GOT3 (cell line): ENCODE measurements at places on chromosomes 5 and 9.

- no peak for DNase-seq
Observed at GRCh38 chr5:107719034-107719606, 48.4 kb upstream of the EFNA5 start.

DNA sequence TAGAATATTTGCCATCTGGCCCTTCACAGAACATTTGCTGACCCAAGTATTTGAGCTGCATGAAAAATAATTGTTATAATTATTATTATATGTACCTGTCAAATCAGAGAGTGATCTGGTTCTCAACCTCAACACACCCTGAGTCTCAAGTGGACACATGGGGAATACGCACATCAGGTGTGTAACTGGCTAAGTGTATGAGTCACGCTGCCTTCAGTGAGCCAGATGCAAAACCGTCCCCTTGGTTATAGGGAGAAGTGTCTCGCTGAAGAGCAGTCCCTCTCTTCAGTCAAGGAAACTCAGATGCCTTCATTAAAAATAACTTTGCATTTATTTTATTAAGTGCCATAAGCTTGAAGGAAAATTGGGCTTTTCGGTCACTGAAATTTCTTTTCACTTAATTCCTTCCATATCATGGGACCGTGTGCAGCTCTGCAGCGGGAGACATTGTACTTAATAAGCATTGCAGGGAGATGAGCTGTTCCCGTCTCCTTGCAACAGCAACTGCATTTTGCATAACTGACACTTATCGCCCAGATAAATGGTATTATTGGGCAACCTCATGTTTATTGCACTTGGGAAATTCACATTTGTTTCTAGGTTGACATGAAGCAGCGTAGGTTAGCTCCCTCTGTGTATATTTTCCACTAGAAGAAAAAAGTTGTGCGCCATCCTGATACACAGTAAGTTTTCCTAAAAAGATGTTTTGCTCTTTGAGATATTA, 512.3 kb upstream of the DAP start:
- DNase-seq = no peak

DNA sequence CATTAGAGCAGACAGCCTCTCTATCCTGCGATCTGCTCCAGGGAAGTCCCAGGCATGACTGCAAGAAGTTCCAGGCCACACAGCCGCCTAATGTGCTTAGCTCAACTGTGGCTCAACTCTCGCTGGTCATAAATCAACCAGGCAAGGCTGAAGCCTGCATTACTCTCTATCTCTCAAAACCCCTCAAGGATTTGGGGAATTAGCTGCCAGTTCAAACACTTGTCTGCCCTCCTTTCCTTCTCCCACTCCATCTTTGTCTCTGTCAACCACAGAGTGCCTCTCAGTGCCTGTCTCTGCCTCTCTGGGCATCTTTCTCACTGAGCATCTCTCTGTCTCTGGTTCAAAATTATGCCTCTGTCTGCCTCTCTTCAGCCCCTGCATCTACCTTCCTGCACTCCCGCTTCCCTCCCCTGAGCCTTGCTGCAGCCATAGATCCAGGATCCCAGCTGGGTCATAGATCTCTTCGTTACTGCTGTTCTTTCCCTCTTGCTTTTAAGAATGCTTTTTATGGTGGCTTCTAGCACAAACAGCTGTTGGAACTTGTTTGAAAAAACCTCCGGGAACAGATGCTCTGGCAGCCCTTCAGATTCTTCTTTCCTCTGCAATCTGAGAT, 27.9 kb upstream of the GALNT10 start:
- no peak for DNase-seq

- no peak for DNase-seq
Observed at GRCh38 chr9:6931913-6932312, 174.1 kb downstream of the KDM4C start.
